ENCODE measurements at places on chromosomes 7 and 10.

GRCh38 chr7:78198756-78199155, 400.2 kb downstream of the PHTF2 start:
- DNase-seq, result no peak

GRCh38 chr10:71006506-71006905, 118.1 kb upstream of the PCBD1 start:
- no peak for DNase-seq

DNA sequence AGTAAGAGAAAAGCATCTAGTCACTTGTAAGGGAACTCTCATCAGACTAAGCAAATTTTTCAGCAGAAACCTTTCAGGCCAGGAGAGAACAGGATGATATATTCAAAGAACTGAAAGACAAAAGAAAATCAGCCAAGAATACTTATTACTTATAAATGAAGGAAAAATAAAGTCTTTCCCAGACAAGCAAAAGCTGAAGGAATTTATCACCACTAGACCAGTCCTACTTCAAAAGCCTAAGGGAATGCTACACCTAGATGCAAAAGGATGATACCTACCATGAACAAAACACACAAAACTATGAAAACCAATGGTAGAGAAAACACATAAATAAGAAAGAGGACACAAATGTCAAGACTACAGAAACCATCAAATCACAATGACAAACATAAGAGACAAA, 126.6 kb upstream of the ABCB5 start:
- no peak for DNase-seq

GRCh38 chr10:82394122-82394521, 519.1 kb downstream of the NRG3 start:
- DNase-seq, result no peak

- DNase-seq, result no peak
Measured at GRCh38 chr7:66927348-66927948, 6.4 kb downstream of the TMEM248 start.

- DNase-seq, result no peak
Measured at GRCh38 chr10:131141207-131141606, 170.3 kb downstream of the TCERG1L start.

DNA sequence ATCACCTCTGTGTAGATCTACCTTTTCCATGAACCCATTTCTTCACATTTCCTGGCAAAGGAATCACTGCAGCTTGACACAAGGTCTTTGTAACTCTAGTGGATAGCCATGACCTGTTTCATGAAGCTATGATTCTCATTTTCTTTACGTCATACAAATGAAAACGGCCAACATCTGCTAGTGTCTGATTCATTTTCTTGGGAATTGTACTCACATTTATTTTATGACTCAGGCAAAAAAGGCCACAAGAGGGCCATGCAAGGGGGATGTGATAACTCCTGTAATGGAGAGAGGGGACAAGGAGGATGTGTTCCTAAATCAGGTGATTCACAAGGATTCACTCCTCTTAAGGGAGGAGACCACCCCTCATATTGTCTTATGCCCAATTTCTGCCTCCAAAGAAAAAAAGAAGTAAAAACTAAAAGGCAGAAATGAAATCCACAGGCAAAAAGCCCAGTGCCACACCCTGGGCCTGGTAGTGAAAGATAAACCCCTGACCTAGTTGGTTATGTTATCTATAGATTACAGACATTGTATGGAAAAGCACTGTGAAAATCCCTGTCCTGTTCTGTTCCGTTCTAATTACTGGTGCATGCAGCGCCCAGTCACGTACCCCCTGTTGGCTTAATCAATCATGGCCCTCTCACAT, 249.9 kb downstream of the IPMK start:
- no peak for DNase-seq

DNA sequence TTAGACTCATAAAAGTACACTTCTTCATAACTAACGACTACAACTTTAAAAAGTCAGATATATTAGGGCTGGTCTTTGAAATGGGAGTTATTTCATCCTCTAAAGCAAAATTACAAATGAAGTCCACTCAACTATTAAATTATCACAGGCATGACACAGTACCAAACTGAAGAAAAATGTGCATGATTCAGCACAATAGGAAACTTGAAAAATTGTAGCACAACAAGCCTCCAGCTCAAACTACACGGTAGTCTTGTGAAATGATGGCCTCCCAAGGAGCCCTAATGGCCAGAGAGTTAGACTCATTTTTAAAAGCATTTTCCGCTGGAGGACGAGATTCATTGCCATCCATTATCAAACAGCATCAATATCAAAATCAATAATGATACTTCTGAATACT, 76.4 kb downstream of the MAGI2 start:
- no peak for DNase-seq

GRCh38 chr10:107443813-107444212, 279.3 kb upstream of the SORCS1 start:
- DNase-seq, result no peak

- no peak for DNase-seq
Measured at GRCh38 chr10:128185627-128186026, 59.4 kb upstream of the MKI67 start.

DNA sequence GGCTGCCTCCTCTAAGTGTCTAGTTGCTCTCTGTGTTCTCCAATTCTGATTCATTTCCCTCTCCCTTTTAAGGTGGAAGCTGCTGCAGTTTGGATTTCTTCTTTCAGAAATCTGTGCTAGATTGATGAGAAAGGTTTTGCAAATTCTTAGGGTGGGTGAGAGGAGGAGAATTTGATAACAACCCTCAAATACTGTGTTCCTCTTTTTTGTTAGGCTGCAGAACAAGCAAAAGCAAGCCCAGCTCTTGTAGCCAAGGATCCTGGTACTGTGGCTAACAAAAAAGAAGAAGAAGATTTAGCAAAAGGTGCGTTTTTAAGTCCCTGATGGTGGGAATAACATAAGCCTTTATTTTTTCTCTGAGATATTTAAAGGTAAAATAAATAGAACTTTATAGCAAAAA, 49.1 kb downstream of the STAM start:
- DNase-seq, result no peak

- peak; percentile 13 for DNase-seq
Measured at GRCh38 chr10:7320072-7320471, 90.8 kb downstream of the SFMBT2 start.

DNA sequence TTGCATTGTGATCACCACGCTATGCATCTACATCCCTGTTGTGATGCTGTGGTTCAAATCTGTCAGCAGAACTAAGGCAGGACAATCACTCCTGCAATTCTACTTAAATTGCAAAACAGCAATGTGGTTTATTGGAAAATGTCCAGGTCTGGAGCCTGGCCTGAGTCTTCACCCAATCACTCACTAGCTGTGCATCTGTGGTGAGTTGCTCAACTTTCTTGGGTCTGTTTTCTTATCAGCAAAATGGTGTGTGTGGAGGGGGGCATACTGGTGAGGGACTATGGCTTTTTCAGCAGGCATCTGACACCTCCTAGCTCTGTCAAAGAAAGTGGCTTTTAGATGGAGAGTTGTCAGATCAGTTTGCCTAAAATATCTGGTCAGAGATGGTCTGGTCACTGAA, 108.3 kb upstream of the FEZF1 start:
- DNase-seq, result peak; percentile 93

- peak; percentile 89 for DNase-seq
Measured at GRCh38 chr7:151426441-151426903, 13.5 kb downstream of the CRYGN start.

GRCh38 chr7:11175887-11176286, 202.2 kb downstream of the PHF14 start:
- no peak for DNase-seq

- no peak for DNase-seq
Measured at GRCh38 chr10:78616125-78616695, 452.6 kb upstream of the ZMIZ1 start.

DNA sequence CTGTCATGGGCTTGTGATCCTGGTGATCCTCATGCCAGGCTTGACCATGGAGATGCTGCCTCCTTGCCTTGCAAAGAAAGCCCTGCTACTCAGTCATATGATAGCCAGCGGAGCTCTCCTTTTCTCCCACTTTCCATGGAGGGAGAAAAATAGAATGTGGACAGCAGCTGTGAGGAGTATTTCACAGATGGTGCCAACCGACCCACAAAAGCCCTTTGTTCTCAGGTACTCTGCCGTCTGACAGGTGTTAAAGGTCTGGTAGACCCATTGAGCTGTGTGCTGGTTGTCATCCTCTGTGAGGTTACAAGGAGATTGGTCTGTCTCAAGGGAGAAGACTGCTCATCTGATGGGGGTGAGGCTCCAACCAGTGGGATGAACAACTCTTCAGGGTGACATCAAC, 29.5 kb upstream of the COBL start:
- no peak for DNase-seq

GRCh38 chr10:63757067-63757466, 235.9 kb downstream of the REEP3 start:
- DNase-seq, result no peak

DNA sequence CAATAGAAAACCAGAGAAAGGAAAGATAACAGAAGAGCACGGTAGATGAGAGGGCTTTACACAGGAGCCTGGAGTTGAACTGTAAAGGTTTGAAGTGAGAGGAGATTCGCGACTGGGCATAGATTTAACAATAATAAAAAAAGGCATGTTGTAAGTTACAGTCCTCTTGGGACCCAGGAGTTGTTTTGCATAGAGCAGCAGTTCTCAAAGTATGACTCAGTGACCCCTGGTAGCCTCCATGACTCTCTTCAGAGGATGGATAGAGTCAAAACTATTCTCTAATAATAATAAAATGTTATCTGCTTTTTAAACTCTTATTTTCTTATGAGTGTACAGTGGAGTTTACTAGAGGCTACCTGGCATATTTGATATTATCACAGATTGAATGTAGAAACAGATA, 262.3 kb downstream of the SORCS3 start:
- no peak for DNase-seq

GRCh38 chr10:43318976-43319960, 52.2 kb upstream of the FXYD4 start:
- DNase-seq, result peak; percentile 45

DNA sequence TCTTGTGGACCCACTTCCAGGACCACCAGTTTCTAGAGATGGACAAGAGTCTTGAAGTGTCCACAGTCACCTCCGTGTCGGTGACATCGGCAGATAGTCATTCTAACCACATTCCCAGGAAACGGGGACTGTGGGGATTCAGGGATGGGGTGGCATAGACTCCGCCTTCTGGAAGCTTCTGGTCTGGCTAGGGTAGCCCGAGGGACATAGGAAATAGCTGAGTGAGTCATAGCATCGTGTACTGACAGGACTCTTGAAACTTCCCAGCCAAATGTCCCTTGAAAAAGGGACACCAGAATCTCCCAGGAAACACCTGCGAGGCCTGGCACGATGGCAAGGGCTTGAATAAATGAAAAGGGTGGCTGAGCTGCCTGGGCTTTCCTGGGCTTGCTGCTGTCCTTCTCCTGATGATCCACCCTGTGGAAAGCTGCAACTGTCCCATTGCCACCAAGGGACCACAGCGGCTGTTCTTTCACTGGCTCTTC, 84.1 kb upstream of the LRRC4 start:
- no peak for DNase-seq

- peak; percentile 96 for DNase-seq
Measured at GRCh38 chr10:89391907-89392756, at the start of gene IFIT1. Gene IFIT1, plus strand, starts transcription at chr10:89392623. Its CDS starts 90 bp downstream, at chr10:89392713.

DNA sequence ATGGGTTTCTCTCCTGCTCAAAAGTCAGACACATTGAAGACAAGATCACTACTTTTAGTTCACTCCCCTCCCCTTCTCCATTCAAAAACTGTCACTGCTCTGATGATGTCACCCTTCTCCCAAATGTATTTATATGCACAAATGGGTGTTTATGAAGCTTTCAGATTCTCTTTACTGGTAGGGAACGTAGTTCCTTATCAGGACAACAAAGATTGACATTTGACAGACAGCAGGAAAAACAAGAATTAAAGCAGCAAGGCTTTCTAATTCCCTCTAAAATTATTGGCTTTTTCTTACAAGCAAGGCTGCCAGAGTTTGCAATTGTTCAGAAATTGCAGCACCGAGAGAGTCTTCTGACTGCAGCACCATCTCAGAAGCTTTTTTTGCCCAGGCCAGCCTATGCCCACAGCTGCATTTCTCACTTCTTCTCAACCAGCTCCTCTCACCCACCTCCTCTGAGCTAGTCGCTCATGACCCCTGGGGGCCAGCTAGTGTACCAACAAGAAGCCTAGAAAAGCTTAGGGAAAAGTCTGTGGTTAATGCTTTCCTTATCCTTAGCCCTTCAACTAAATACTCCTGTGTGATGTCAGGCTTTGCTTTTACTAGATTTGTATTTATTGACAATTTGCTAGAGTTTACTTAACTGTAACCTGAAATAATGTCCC, 265.1 kb downstream of the HTR7 start:
- peak; percentile 70 for DNase-seq

- DNase-seq, result peak; percentile 73
Measured at GRCh38 chr10:101441541-101442455, 87.8 kb downstream of the BTRC start.

DNA sequence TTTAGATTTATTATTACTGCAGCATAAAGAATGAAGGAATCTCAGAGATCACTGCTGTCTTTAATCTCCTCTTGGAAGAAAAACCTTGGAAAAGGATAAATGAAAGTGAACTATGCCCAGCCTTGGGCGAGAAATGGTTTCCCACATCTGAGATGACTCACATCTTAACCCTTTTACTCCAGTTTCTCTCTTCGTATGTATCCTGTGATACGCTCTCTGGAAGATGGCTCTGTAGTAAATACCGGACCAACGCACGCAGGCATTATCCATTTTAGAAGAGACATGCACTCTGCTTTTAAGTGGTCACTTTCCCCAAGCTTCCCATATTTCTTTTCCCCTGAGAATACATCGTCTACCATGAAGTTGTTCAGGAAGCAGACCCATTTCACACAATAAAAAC, 207.3 kb upstream of the BMPER start:
- DNase-seq, result no peak

DNA sequence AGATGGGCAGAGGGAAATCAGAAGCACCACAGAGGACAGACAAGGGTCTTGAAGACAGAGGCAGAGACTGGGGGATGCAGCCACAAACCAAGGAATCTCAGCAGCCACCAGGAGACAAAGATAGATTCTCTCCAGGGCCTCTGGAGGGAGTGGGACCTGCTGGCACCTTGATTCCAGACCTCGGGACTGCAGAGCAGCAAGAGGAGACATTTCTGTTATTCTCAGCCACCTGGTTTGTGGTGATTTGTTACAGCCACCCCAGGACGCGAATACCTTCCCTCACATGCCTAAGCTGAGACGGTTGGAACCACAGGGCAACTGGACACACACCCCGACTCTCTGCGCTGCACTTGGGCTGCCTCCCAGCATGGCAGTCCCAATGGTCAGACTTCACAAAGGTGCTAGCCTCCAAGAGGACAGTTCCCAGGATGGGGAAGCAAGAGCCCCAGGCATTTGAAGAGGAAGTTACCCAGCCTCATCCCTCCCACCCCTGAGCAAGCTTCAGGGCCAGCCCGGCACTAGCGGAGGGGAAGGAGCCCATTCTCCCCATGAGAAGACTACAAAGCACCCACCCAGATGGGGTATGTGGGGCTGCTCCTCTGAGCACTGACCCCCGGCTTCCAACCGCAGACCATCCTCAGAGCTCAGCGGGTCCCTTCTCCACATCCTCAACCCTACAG, 104.6 kb upstream of the INSIG1 start:
- no peak for DNase-seq

DNA sequence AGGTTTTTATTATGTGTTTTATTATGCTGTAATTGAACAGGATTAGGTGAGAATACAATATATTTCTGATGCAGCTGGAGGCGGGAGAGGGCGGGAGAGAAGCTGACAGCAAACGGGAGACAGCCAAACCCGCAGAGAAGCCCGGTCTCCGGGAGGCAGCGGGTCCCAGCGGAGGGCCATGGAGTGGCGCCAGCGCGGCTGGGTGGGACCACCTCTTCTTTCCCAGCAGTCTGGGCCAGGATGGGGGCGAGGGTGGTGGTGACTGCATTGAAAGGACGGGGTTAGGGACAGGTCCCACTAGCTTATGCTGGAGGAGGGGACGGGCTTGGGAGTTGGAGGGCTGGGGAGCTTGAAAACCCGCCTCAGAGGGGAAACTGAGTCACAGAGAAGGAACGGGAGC, 14.5 kb upstream of the KAZALD1 start:
- no peak for DNase-seq

Measured in lung (tissue), 17 donors.